ENCODE measurements at places on chromosomes 5 and 9.

DNA sequence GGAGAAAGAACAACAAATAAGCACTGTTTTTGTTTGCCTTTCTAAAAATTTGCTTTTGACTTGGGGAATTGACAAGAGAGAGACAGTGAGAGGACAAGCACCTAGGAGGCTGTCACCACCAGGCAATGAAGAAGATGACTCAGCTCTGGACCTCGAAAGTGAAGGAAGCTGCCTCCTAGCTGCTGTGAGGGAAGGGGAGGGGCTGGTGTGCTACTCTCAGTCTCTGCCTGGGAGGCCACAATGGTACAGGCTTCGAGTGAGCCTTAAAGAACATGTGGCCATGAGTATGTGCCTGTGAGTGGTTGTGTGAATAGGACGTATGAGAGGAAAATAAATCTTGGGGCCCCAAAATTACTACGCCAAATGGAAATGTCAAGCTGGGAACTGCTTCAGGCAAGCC, 7.1 kb upstream of the PLK2 start:
- peak; percentile 38 for DNase-seq

DNA sequence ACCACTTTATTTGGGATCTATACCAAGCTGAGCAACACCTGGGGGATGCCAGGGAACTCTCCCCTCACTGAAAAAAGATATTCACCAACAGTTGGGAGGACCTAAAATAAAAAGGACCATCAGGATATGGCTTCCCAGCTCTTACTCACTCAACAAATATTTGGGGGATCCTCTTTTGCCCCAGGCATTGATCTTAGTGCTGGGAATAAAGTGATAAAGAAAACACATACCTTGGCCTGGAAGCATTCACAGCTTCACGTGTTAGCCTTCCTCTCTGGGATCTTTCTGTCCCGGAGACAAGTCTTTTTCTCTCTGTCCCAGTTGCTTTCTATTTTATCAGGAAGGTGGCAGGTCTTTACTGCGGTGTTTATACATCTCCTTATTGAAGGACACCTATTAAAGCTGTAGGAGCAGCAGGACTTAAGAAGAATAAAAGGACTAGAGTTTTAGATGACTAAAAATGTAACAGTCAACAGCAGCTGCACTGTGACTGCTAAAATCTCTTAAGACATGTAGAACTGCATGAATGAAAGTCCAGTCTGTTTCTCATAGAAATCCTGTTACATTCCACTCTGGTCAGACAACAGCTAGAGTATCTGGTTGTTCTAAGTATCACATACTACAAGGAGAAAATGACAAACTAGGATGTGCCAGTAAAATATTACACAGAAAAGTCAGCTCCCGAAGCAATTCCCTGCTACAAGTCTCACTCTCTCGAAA, 90.0 kb upstream of the ITGA2 start:
- no peak for DNase-seq

DNA sequence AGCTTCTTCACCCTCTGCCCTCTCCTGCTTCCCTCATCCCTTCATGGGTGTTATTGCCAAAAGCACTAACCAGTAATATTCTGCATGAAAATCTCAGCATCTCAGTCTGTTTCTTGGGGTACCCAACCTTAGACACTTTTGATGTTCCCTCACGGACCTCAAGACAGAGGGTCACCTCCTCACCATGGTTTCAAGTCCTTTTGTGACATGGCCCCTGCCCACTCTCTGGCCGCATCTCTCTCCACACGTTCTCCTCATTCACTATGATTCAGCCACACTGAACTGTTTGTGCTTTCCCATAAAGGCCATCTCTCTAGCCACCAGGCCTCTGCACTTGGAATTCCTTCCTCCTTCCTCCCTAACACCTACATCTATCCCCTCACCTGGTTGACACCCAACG, 111.5 kb upstream of the SPOCK1 start:
- DNase-seq = no peak

DNA sequence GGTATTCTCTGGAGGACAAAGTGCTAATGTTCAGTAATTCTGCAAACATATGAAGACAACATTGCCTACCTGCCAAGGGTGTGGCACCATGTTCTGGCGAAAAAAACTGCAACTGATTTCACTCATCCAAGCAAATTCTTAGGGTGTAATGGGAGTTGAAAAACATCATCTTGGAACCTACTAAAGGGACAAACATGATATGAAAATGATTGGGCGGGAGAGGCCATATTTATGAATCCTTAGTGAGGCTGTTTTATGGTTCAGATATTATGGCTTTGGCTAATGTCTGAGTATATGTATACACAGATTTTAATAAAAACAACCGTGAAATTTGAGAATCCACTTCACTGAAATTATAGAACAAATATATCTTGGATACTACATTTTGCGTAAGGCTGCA, 225.7 kb downstream of the ARL15 start:
- DNase-seq = no peak

- no peak for DNase-seq
These were observed 29.7 kb downstream of the SMIM15 start for GRCh38 chr5:61132559-61132958.

DNA sequence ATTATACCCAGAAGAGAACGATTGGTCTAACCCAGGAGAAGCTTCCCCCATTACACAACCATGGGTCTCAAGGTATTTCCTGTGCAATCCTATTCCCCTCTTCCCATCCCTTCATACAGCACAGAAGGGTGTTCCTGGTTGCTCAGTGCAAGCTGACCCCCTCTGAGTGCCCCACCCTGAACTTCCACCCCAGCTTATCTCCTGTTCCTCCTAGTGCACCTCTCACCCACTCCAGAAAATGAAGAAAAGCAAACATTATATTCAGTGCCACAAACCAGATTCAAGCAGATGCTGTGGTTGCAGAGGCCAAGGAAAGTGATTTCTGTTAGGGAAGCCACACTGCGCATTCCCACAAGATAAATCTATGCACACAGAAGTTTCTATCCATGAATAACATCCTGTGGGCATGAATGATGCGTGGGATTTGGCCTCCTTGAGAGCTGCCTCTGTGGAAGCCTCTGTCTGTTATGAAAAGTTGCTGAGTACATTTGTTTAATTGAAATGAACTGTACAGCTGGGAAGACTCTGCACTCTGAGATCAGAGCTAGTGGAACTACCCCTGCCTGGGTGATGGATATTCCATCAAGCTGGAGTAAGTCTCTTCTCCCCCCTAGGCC, 2.2 kb upstream of the OR2S2 start:
- no peak for DNase-seq

- no peak for DNase-seq
These were observed 215.6 kb downstream of the ACTL7B start for GRCh38 chr9:108640230-108640629.

- no peak for DNase-seq
These were observed 161.6 kb downstream of the ZDHHC21 start for GRCh38 chr9:14531341-14532269.

DNA sequence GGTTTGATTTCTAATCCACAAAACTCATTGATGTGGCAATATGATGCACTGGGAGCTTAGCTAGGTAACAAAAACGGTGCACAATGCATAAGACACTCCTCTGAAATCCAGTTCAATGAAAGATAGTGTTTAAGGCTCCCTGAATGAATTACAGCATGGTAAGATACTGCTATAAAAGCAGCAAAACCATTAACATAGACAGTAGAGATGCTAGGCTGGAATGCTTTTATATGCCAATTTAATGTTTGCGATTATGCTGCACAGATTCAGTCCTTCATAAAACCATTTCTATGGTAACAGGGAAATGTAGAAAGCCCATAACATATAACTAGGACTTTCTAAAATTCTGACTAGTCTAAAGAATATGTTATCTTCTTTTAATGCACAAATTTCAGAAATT, 180.8 kb upstream of the NUDT12 start:
- no peak for DNase-seq

- no peak for DNase-seq
These were observed 49.2 kb upstream of the RPL26L1 start for GRCh38 chr5:172909931-172910502.

DNA sequence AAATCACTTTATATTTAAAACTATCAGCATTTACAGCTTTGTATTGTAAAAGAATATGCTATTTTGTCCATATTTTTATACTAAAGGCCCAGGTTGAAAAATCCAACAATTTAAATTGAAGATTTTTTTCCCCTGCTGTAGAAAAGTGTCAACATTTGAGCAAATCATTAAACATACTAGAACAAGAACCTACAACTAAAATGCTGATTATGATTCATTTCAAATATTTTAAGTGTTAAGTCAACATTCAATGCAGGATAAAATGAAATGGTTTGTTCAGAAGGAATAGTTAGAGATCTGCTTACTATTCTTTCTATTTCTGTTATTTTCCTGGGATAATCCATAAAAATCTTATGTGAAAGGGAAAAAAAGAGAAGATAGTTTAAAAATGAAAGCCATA, 866.5 kb upstream of the DMAC1 start:
- DNase-seq = no peak

- DNase-seq = no peak
These were observed 870.2 kb upstream of the C9orf72 start for GRCh38 chr9:28443461-28443860.

DNA sequence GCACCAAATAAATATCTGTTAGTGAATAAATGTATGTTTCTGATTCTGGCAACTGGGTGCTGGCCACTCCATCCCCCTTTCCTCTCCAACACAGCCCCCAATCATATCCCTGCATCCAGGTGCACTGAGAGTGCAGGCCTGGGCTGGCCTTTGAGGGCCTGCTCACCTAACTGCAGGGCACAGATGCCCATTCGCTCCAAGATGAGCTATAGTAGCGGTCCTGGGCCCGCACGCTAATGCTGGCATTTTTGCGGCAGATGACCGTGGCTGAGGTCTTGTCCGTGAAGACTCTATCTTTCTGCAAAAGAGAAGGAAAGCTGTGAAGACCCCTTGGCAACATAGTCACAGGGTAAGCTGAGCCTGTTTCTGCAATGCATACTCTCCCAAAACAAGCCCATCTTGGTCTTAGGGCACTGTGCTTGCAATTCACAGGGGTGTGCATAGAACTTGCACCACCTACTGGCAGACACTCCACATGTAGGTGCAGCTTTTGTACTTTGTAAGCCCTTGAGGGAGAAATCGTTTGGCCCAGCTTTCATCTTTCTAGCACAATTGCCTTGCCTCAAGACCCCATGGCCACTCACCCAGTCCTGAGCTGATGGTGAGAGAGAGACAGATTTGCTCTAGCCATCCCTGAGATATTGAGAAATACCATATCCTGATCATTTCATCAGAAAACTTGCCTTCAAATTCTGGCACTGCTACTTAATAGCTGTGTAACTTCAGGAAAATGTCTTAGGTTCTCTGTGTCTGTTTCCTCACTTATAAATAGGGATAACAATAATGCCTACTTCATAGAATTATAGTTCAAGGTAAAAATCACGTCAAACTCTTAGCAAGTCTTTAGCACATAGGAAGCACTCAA, 13.5 kb downstream of the IL12B start:
- DNase-seq = peak; percentile 63

DNA sequence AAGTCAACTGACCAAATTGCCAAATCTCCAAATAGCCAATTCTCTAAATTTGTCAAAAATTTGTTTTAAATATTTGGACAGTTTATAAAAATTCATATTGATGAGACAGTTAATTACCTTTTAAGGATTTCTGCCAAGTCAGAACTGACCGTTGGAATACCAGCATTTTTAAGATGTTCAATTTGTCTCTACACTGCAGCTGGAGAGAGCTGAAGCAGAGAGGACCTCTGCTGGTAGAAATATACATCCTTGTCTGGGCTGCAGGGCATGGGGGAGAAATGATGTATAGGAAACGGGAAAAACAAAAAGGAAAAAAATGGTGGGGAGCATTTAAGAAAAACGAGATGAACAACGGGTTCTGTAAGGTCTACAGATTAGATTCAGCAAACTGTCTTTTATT, 16.8 kb downstream of the NR6A1 start:
- DNase-seq = no peak

DNA sequence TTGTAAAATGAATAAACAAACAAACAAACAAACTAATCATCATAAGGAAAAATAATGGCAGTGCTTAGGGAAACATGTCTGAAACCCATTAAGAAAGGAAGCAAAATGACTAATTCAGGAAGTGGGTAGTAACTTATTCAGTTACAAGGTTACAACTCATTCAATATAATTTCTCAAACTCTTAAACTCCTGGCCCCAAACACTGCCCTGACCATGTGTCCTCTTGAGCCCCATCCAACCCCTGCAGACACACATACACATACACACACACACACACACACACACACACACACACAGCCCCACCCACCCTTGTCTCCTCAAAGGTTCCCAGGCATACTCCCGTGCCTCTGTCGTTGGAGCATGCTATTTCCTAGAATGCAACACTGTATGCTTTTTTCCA, 193.9 kb downstream of the SEC61B start:
- DNase-seq = no peak

GRCh38 chr5:59266410-59266809, 627.1 kb downstream of the PDE4D start:
- DNase-seq = no peak

DNA sequence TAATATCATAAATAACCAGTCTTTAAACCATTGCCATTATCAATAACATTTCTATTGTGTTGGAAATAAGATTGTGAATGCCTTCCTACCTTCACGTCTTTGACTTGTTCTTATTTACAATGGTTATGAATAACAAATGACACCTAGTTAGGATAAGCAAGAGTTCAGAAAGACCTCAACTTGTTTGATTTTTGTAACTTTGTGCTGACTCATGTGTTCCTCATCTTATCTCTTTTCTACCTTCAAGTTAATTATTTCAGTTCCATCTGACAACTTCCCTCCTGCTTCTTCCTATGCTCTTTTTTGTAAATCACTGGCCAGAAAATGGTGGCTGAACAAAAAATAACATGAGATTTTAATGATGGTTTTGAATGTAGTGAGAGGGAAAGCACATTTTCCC, 538.5 kb upstream of the TUSC1 start:
- no peak for DNase-seq

- DNase-seq = peak; percentile 45
These were observed 467 bp downstream of the CNOT6 start for GRCh38 chr5:180494510-180495181.

Data from RPMI8226 (cell line).